ENCODE measurements at places on chromosomes 2 and 18. TPM values are rescaled to one million over a fixed set of nuclear protein-coding genes. Genes with fewer than 3 reads are reported as not detected.

GRCh38 chr18:11654736-11655605 lies 34.1 kb upstream of the GNAL start:
- peak; percentile 91 for DNase-seq

GRCh38 chr2:230968921-230969658 lies 26.8 kb upstream of the SPATA3 start:
- peak; percentile 82 for DNase-seq

DNA sequence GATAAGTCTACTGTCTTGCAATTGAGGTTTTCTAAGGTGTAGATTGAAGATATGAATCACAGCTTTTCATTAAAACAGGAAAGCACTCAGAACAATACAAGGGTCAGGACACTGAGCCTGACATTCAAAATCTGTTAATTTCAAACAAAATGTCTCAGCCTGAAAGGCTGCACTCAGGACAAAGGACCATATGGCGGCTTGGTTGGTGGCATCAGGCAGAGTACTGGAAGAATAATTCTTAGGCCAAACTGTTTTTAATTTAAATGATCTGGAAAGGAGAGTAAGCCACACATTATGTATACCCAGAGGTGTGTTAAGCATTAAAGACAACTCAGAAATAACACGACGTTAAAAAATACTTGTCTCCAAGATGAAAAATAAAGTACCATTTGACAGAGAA lies 85.9 kb downstream of the SKA1 start:
- DNase-seq = no peak

DNA sequence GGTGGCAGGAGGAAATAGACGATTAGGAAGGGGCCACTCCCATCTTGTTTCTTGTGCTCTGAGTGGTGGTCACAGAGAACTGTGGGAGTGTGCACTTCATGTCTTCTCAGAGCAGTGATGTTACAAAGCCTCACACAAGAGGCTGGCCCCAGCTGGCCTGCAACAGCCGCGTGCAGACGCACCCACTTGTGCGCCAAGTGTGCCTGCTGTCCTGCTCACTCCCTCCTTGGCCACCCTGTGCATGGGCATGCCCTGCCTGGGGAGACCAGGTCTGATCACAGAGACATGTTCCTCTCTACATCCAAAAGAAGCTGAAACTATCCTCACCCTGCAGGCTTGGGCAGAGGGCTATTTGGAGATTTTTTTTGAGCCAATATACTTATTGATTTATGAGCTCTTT lies 108.4 kb downstream of the MRO start:
- peak; percentile 62 for DNase-seq

GRCh38 chr2:128464456-128464855 lies 145.8 kb upstream of the HS6ST1 start:
- DNase-seq = no peak

- no peak for DNase-seq
Observed at GRCh38 chr2:147550995-147551731, 293.7 kb upstream of the ACVR2A start.

GRCh38 chr18:6731222-6731596 lies 1.7 kb downstream of the ARHGAP28 start:
- DNase-seq = peak; percentile 78

GRCh38 chr2:234691968-234692955 lies 195.4 kb upstream of the ARL4C start:
- DNase-seq = no peak

DNA sequence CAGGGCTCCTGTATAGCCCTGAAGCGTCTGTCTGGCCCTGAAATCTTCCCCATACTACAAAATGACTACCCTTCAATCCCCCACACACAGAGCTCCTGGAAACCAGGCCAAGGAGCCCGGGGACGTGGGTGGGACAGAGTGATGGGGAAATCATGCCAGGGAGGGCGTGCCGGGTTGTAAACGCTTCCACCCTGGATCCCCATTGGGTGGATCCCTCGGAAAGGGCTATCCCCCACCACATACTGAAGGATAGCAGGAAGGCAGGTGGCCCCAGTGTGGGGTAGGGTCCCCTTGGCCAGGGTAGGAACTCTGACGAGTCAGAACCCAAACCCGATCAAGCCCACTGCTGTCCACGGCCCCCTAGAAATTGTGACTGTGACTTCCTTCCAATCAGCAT lies 91.7 kb downstream of the INHBB start:
- peak; percentile 58 for DNase-seq

- peak; percentile 81 for DNase-seq
Observed at GRCh38 chr2:241314226-241315092, 1.0 kb downstream of the HDLBP start.

- DNase-seq = peak; percentile 83
Observed at GRCh38 chr2:130917006-130917688, 80.4 kb downstream of the ARHGEF4 start.

DNA sequence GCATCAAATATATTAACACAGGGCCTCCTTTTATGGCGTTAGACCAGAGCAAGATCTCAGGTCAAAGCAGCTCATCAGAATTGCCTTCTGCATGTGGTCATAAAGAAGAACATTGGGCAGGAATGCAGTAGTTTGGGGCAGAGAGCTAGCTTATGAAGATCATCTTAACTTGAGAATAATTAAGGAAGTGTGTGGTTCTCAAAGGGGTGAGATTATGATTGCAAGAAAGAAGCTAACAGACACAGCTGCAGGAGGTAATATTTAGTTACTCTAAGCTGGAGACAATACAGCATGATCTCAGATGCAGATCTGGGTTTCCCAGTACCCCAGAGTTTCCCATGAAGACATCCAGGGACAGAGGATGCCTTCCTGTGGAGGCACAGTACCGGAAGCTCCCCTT lies 91.6 kb downstream of the TTC27 start:
- DNase-seq = no peak

- peak; percentile 59 for DNase-seq
Observed at GRCh38 chr2:28993206-28993960, 12.3 kb downstream of the TOGARAM2 start.

DNA sequence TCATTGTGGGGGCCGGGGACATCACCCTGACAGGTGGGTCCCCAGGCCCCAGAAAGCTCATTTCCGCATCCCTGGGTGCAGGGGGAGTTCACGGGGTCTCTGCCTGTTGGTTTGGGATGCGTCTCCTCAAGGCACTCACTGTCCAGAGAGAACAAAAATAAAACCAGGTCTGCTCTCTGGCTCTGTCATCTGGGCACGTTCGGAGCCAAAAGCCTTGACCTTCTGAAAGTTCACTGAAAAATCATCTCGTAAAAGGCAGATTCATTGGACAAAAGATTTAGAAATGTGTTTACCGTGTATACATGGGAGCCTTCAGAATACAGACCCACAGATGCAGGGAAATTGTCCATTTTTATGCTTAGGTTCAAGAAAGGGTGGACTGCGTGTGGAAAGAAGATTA lies 26.6 kb downstream of the MLPH start:
- no peak for DNase-seq

DNA sequence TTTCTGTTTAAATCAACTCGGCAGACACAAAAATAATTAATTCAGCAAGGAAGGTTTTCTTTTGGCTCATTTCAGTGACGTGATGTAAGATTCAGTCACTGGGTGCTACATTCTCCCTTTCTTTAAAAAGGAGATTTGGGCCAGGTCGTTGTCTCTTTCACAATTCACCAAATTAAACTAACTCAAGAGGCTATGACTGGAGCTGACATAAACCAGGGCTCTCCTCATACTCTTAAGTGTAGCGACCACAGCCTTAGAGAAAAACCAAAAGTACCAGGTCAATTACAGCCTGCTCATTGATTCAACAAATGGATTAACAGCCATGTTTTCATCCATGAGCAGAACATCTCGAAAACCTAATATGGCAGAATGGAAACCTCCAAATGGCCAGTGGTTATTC lies 85.7 kb downstream of the PAX3 start:
- DNase-seq = no peak

DNA sequence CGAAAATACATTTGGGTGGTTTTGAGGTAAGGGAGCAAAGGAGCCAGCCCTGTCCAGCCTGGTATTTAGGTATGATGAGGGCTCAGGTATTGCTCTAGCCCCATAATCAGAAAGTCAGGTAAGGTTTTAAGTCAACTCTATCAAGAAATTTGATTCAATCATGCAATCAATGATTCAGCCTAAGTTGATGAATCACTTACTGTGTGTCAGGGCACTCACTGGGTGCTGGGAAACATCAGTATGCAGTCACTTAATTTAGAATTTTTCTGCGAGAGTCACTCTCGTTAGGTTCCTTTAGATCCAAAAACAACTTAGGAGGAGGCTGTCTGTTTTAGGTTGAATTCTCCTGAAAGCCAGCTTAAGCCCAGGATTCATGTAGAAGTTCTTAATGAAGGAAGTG lies 17.7 kb upstream of the SERPINB2 start:
- peak; percentile 55 for DNase-seq

Gene C2orf78
- not detected for total RNA-seq

Gene OBSL1
- total RNA-seq = 60.4 TPM

Gene NEU4
- not detected for total RNA-seq

Gene MAL
- total RNA-seq = not detected

Gene PKP4
- total RNA-seq = 47.4 TPM

Gene SMARCAL1
- 15.3 TPM for total RNA-seq

All from osteoblast (primary cell).